ENCODE measurements at places on chromosomes 3 and 15.
A peak's percentile ranks its signal among the peaks of the same experiment; 100 is the strongest.

DNA sequence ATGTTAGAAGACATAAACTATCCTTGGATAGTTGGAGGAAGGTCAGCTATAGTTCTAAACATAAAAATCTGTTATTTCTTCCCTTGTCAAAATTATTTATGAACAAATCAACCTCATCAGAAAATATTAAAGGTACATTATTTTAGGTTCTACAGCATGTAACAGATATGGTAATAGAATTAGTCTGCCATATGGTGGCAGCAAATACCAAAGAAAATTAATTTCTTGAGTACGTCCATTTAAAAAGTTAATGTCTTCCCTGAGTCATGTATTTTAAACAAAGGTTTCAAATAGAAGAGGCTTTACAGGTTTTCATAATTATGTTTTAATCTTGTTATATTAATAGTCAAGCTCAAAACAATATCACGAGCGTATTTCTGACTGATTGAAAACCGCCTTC, 17.9 kb upstream of the ANKRD28 start:
- DNase-seq, result no peak

- peak; percentile 17 for DNase-seq
Measured at GRCh38 chr3:44114142-44114541, 127.5 kb upstream of the TOPAZ1 start.

DNA sequence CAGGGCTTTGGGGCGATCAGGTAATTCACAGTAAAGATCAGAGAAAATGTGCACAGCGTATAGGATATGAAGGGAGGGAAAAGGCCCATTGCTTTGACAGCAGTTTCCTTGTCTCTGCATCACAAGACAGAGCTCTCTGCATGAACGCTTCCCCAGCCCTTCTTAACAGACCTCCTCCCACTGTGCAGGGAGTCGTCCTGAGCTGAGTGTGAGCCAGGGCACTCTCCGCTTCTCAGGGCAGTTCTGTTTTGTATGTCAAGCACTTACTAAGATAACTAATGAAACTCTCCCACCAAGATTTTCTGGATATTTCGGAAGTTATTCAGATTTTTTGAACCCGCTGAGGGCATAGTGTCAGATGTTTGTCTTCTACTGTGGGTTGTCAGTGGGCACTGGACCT, 105.8 kb upstream of the C15orf61 start:
- DNase-seq, result no peak

DNA sequence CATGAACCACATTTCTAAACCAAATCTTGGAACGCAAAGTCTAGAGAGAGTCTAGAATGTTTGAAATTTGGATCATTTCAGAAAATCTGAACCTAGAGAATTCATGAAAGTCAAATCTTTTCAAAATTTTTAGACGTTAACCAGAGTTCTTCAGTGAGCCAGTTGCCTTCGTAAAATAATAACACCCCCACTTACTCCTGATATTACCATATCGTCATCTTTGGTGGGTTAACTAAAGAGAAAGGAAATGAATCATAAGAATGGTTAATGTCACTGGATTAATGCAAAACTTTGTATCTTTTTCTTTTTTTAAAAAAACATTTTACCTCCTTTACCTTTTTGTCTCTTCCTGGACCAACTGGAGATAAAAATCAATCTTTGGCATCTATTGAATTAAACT, 1.2 kb upstream of the ZBED2 start:
- DNase-seq, result no peak

GRCh38 chr3:187327845-187328244, 36.3 kb upstream of the MASP1 start:
- no peak for DNase-seq

DNA sequence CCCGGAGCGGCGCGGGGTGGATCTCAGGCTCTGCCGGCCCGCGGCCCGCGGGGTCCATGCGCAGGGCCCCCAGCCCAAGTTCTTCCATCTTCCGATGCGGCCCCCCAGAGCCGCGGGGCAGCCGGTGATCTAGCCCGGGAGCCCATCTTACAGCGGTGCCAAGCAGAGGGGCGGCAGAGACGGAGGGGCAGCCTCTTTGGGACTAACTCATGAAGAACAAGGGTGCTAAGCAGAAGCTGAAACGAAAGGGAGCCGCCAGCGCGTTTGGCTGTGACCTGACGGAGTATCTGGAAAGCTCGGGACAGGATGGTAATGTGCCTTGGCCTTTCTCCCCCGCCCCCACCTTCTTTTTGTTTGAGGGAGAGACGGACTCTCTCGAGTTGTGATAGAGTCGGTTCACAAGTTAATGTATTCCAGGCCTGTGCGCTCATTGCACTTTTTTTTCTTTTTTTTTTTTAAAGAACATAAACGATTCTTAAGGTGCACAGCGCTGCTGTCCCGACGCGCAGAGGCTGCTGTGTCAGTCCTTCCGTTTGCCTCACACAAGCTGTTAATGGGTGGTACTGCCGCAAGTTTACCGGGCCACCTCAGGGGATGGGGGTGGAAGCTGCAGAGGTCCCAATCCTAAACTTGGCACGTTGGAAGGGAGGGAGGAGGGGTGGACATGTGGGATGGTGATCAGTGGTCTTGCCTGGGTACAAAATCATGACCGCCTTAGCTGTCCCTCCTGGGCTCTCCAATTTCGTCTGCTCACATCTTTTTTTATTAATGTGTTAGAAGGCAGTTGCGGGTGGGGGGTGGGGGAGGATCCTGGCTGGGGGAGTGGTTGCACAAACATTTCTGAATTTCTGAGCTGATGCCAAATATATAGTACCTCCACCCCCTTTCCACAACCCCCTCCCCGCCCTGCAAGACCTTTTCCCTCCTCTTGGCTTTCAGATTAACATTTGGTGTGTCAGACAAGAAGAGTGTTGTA, 801 bp downstream of the ARHGAP31 start:
- peak; percentile 55 for DNase-seq

GRCh38 chr15:100997442-100997841, 78.3 kb downstream of the LRRK1 start:
- no peak for DNase-seq

DNA sequence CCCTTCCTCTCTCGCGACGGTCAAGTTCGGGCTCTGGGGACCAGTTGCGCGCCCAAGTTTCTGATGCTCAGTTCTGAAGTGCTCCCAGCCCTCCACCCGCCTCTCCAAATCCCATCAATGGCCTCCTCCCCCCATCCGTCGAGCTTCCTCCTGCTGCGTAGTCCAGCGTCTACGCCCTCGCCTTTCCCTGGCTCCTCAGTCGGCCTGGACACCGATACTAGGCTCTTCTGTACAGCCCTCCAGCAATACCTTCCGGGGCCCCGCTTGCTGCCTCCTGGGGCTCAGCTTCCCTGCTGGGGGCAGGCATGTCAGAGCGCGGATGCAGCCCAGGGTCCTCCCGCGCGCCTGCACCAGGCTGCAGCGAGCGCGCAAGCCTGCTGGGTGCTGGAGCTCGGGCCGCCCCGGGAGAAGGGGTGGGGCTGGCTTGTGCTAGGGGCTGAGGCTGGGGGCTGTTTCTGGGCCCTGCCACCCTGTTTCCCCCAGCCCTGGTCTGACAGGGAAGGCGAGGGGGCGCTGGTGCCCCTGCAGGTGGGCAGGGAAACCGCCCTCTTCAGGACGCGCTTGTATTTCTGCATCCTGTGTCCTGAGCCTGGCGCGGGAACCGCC, 353.3 kb upstream of the SUCLG2 start:
- DNase-seq, result peak; percentile 3

DNA sequence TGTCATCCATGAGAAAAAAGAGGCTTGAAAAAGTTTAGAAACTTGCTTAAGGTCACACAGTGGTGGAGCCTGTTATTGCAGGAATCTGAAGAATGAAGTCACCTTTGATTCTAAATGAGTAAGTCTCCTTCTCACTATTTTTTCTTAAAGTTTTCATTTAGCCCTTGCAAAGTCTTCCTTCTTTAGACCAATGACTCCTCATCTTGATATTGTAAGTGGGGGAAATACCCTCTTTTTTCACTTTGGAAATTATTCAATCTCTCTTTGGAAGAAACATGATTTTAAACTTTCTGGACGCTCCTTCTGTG, 787 bp upstream of the SLMAP start:
- DNase-seq, result no peak

- DNase-seq, result no peak
Measured at GRCh38 chr3:142574665-142575064, 3.9 kb downstream of the ATR start.

DNA sequence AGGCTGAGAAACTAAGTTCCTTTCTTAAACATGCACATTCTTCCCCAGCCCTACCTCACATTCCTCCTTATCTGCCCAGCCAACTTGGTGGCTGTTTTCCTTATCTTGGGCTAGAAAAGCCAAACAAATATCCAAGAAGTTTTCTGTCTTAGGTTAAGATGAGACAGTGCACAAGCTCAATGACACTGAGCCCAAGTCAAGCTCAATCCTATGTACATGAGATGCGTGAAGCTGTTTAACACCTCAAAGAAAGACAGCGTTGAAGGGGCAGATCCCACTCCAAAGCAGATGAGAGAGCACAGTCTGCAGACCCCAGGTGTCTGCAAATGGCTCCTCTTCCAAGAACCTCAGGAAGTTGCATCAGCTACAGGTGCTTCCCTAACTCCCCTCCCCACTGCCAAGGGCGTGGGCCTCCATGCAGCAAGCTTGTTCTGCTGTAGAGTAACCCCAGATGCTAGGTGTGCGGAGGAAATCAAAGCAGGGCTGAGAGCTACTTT, 16.6 kb downstream of the LRRC2 start:
- no peak for DNase-seq

GRCh38 chr3:45567730-45568172, 26.8 kb upstream of the LIMD1 start:
- no peak for DNase-seq

GRCh38 chr3:45826908-45827307, 15.0 kb downstream of the LZTFL1 start:
- DNase-seq, result no peak

GRCh38 chr3:4894891-4895530, 84.2 kb upstream of the BHLHE40 start:
- no peak for DNase-seq

DNA sequence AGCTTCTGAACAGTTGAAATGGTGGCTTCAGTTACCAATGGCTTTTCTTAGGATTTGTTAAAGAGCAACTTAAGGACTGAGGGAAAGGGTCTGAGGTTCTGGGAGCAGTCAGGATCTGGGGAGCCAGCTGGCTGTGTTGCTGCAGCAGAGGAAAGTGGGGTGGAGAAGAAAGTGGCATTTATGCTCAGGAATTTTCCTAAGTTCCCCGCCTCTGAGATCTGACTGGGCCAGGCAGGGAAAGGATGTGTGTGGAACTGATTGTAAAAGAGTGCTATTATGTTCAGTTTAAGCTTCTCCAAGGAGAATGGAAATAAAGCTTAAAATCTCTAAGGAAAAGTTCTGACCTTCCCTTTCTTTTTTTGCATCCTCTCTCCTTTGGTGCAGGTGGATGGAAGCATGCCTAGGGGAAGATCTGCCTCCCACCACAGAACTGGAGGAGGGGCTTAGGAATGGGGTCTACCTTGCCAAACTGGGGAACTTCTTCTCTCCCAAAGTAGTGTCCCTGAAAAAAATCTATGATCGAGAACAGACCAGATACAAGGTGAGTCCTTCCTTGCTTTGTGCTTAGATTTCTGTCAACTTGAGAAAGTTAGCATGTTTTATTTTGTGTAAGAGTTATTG, 37.8 kb downstream of the IQGAP1 start:
- no peak for DNase-seq

GRCh38 chr3:123740391-123740822, 143.7 kb downstream of the MYLK start:
- DNase-seq, result no peak

DNA sequence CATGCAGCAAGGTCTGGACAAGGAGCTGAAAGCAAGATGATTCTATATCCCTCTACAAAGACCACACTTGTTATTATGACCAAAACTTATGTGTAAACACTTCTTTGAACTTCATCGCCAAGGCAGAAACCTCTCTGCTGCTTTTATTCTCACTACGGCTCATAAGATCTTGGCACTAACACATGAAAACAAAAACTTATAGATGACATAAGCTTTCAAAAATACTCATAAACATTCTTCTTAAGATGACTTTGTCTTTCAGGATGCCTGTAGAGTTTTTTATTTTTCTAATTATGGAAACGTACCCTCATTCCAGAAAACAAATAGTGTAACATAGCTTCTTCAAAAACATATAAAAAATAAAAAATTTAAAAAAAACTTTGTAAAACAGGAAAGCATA, 12.5 kb upstream of the C15orf61 start:
- DNase-seq, result no peak

- no peak for DNase-seq
Measured at GRCh38 chr3:58526515-58526957, 10.5 kb downstream of the ACOX2 start.

GRCh38 chr3:148648685-148649352, 48.9 kb upstream of the AGTR1 start:
- no peak for DNase-seq

- no peak for DNase-seq
Measured at GRCh38 chr3:41726891-41727290, 235.0 kb downstream of the ULK4 start.

GRCh38 chr3:155984791-155985417, 114.5 kb downstream of the GMPS start:
- DNase-seq, result no peak

- DNase-seq, result no peak
Measured at GRCh38 chr3:115772951-115773350, 149.6 kb downstream of the GAP43 start.

DNA sequence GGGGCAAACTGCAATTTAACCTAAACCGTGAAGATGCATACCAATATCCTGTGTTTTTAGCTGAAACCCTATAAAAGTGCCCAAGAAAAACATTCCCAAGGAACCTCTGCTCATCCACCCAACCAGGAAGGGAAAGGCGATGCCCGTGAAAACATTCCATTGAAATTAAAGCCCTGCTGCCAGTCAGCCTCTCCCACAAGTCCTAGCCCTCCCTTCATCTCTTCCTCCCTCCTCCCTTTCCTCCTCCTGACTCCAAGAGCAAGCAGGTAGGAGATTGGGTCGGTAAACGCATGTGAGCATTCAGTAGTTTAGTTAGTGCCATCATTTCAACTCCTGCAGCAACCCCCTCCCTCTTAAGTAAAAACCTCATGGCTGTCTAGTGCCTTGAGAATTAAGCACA, 27.7 kb downstream of the HES1 start:
- no peak for DNase-seq

- DNase-seq, result no peak
Measured at GRCh38 chr3:11306817-11307589, 34.8 kb downstream of the ATG7 start.

- no peak for DNase-seq
Measured at GRCh38 chr3:69774029-69774428, 34.8 kb downstream of the MITF start.

- no peak for DNase-seq
Measured at GRCh38 chr15:69167218-69167846, 6.9 kb downstream of the GLCE start.

GRCh38 chr15:36263666-36264065, 315.8 kb upstream of the CDIN1 start:
- no peak for DNase-seq

DNA sequence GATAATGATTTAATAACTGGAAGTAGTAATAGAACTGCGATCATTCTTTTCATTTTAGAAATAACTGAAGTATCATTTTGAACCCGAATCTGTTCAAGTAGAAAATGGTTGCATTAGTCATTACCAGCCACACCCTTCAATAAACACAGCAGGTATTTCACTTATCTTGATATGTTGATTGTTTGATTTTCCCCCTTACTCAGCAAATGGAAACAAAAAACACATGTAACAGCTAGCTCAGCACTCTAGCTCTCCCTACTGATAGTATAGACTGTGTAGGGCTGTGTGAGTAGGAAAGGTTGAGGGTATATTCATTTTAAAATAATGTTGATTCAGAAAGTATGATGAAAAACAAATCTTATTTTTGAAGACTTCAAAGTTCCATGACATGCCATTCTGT, 1.1 kb upstream of the GPR149 start:
- DNase-seq, result no peak

- DNase-seq, result no peak
Measured at GRCh38 chr3:43153216-43154083, 47.6 kb upstream of the POMGNT2 start.

- no peak for DNase-seq
Measured at GRCh38 chr3:83894223-83894622, 1064.6 kb upstream of the CADM2 start.

All from activated T-cell treated with anti-CD3 and anti-CD28 coated beads for 4 hours (primary cell).